ENCODE measurements at places on chromosomes 4 and X. TPM values are rescaled to one million over a fixed set of nuclear protein-coding genes. Genes with fewer than 3 reads are reported as not detected.

GRCh38 chr4:55979562-55979961 is 30.8 kb downstream of the CEP135 start:
- no peak for ATAC-seq

DNA sequence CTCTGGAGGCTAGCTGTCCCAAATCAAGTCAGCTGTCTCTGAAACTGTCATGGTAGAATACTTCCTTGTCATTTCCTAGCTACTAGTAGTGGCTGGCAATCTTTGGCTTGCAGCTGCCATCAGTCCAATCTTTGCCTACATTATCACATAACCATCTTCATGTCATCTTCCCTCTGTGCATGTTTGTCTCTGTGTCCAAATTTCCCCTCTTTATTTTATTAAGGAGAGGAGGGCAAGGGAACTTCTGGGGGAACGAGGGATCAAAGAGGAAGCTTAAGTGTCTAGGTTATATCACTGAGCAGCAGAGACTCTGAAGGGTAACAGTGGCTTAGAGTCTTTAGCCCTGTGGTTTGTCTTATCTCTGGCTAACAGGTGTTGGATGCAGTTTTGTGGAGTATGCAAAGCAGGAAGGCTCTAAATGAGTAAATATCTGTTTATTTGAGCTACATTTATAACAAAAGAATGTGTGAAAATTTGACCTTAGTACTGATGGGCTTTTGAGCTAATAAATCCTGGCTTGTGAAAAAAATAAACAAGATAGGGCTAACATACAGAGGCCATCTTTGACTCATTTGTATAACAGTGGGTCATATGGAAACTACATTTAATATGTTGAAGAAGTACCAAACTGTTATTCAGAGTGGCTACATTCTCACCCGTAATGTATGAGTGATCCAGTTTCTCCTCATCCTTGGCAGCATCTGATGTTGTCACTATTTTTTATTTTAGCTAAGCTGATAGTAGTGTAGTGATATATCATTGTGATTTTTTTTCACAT is 49.4 kb upstream of the ENOX2 start:
- no peak for ATAC-seq

DNA sequence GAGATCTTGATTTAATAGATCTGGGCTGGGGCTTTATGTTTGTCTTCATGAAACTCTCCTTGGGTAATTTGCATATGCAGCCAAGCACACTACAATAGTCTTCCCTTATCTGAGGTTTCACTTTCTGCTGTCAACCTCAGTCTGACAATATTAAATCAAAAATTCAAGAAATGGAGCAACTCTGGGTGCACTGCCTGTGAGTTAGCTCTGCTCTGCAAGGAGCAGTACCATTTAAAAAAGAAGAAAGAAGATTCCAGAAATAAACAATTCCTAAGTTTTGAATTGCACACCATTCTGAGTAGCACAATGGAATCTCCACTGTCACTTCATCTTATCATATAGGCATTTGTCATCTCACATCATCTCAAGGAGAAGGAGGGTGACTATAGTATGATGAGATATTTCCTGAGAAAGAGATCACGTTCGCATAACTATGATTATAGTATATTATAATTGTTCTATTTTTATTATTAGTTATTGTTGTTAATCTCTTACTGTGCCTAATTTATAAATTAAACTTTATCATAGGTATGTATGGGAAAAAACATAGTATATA is 9.4 kb downstream of the FNIP2 start:
- ATAC-seq, result peak; percentile 91

Gene CXCL8
- total RNA-seq, result 14.5 TPM

- ATAC-seq, result peak; percentile 39
Measured at GRCh38 chr4:40731792-40732245, 17.9 kb upstream of the NSUN7 start.

DNA sequence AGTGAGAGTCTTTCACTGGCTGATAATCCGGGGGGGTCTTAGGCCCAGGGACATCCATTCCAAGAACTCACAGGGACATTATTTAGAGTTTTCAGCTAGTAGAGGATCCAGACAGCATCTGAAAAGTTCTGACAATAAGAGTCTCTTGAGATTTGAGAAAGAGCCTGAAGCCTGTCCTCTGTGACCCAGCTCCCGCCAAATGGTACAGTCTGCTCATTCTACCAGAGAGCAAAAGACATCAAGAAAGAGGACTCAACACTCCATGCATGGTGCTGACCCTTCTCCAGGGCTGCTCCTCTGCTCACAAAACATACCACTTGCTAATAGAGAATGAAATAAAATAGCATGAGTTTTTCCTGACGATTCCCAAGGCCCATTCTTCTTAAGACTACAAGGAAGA is 162.0 kb downstream of the ATP10D start:
- ATAC-seq, result no peak

Measured in activated T-helper 17 cell treated with anti-CD3 and anti-CD28 coated beads, Interleukin-2, amount 50 U/mL, for 72 hours (primary cell).